Adrenal gland (tissue), 19 donors: ENCODE measurements at places on chromosomes 13 and 19. TPM values are rescaled to one million over a fixed set of nuclear protein-coding genes. Genes with fewer than 3 reads are reported as not detected.

Gene ZNF665
- 5.5 TPM for total RNA-seq

Gene METTL21C
- not detected for total RNA-seq

Gene VSTM2B
- 1.1 TPM for total RNA-seq

DNA sequence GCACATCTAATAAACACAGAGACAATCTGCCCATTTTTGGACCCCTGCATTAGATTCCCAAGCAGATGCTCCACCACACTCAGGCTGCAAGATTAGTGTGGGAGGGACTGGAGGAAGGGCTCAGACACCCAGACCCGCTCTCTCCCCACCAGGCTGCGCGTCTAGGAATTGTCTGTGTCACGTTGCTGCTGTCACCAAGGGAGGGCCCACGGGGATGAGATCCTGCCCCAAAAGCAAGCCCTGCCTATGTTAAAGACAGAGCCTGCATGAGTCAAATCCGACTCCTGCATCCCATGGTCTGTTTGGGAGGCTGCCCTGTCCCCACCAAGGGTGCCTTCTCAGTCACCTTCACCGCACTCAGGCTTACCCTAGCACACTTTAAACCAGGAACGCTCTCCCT lies 114.4 kb upstream of the ZNF507 start:
- H3K27me3 ChIP-seq: peaks cover 17% of the 10 kb centered on the region
- no peak overlapping the region for H3K27ac ChIP-seq
- H3K4me3 ChIP-seq: no peak overlapping the region
- no peak for DNase-seq

DNA sequence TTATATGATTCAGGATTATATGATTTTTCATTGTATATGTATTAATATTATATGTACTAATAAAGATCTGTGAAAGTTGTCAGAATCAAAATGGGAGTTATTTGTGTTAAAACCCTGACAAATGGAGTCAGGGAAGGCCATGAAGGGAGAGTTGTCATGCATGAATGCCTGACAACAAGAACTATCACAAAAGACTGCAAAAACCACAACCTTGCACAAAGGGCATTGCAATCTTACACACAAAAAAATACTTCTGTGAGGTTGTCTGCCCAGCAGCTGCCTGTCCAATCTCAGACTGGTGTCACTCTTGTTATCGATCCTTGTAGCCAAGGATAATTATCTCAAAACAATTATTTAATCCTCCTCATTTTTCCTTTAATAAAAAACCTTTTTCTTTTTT lies 21.2 kb upstream of the RBM26 start:
- no peaks in the 10 kb centered on the region for H3K27me3 ChIP-seq
- H3K36me3 ChIP-seq: no peaks in the 10 kb centered on the region
- no peak overlapping the region for H3K27ac ChIP-seq

DNA sequence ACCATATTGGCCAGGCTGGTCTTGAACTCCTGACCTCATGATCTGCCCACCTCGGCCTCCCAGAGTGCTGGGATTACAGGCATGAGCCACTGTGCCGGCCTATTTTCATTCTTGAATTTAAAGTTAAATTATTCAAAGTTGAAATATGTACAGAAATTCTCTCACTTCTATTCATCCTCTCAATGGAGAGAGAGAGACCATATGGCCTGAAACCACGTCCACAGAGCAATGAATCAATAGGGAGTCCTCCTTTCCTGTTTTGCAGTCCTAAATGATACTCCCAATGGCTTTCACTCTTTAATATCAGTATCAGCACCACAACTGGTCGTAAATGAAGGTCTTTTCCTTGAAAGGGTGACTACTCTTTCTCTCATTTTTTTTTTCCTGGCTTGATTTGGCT lies 30.5 kb upstream of the KCTD4 start:
- H3K36me3 ChIP-seq: no peaks in the 10 kb centered on the region
- no peak overlapping the region for H3K27ac ChIP-seq
- DNase-seq: no peak
- peaks cover 10% of the 10 kb centered on the region for H3K4me1 ChIP-seq
- no peak overlapping the region for H3K4me3 ChIP-seq
- H3K27me3 ChIP-seq: no peaks in the 10 kb centered on the region

GRCh38 chr19:10201176-10201575 lies 6.4 kb upstream of the DNMT1 start:
- H3K4me1 ChIP-seq: no peaks in the 10 kb centered on the region
- DNase-seq: no peak
- H3K4me3 ChIP-seq: no peak overlapping the region
- H3K27me3 ChIP-seq: no peaks in the 10 kb centered on the region
- no peak overlapping the region for H3K27ac ChIP-seq
- no peaks in the 10 kb centered on the region for H3K36me3 ChIP-seq

DNA sequence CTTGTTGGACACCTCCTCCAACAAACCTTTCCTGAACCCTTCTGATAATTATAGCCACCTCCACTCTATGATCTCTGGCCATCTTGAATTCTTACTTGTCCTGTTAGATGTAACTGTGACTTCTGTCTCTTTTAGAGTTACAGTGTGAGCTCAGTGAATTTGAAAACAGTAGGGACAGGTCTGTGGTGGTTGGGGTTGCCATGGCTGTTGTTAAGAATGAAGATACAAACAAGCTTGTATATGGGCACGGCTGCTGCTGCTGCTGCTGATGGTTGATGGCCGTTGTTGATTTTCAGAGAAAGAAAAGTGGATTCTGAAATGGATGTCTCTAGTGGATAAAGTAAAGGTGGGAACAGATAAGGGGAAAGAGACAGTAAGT lies 101.5 kb downstream of the STARD13 start:
- no peak for DNase-seq
- H3K4me3 ChIP-seq: no peak overlapping the region
- peaks cover 12% of the 10 kb centered on the region for H3K4me1 ChIP-seq
- no peaks in the 10 kb centered on the region for H3K27me3 ChIP-seq
